AG09309 (cell line): ENCODE measurements at places on chromosomes 5 and 9.

GRCh38 chr9:87677776-87678587, 47.9 kb upstream of the CTSL start:
- DNase-seq, result no peak

GRCh38 chr5:107329850-107330249, 340.9 kb downstream of the EFNA5 start:
- DNase-seq, result no peak

DNA sequence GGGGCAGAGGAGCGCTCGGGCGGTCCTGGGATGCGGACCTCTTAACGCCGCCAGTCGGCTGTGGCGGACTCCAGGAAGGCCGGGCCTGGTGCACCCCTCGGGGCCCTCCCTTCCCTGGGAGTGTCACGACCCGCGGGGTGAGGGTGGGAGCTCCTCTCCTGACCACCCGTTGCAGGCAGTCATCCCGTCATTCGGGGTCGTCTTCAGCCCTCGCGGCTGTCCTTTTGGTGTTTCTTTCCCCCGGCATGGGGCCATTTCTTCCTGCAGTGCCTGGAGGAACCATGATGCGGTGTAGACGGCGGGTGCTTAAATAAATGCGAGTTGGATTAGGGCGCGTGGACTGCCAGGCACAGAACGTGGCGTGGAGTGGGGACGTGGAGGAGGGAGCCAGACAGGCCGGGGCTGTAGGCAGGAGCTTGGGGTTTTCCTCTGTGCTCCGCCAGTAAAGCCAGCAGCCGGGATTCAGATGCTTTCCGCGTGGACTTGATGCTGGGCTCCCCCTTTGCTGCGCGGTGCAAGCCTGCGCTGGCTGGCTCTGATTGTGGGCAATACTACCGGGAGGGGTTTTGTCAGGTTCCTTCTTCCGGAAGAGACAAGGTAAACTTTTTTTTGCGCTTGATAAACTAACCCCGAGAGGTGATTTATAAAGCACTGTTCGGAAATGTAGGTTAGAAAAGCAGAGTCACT, 868 bp downstream of the KDM4C start:
- DNase-seq, result no peak

DNA sequence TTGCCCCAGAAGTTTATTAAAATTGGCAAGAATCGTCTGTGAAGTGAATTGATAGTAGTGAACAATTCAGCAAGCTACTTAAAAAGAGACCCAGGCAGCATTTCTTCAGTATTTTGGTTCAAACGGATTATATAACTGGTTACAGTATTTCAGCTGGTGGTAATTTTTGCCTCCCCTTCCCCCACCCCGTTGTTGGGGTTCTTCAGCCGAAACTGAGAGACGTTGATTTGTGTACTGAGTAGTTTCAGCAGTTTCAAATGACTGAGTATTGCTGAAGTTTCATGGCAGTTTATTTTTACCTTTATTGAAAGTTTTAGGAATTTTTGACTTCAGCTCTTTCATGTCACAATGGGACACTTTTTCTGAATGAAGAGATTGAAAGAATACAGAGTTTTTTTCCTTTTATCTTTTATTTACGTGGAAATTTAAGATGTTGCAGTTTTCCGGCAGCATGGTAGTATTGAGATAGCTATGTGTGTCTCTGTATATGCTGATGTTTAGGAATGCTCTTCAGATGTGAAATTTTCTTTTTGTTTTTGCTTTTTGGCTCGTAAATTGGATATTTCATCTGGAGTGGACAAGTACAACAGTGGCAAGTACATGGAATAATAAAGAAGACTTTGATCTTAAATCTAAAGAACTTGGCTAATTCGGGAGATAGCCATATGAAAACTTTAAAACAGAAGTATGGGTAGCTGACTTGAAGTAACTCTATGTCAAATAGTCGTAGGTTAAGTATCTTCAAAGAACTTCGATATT, 1.9 kb downstream of the GPBP1 start:
- no peak for DNase-seq

DNA sequence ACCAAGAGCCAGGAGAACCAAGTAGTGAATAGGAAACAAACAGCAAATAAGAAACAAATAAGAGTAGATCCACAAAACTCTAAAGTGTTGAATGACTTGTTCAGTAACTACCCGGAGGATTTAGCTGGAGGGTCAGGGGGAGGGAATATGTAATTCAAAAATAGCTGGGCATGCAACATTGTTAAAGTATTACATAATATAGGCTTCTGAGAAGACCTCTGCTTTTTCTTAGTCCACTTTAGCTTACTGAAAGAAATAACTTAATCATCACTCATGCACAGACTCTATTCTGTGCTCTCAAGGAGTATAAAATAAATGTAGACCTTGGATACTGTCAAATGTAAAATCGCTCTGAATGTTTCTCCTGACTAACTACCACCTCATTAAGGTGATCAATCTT, 183.2 kb upstream of the POU5F2 start:
- DNase-seq, result no peak

- DNase-seq, result no peak
These were observed 46.8 kb downstream of the INIP start for GRCh38 chr9:112670991-112671625.

DNA sequence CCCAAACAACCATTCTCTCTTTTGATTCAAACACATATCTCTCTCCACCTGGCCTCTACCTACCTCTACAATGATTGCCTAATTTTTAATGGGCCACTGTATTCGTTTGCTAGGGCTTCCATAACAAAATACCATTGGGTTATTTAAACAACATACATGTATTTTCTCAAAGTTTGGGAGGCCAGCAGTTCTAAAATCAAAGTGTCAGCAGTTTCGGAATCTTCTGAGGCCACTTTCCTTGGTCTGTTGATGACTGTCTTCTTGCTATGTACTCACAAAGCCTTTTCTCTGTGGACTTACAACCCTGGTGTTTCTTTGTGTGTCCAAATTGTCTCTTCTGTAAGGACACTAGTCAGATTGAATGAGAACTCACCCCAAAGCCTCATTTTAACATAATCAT, 214.7 kb downstream of the BRINP1 start:
- no peak for DNase-seq

- DNase-seq, result no peak
These were observed 32.6 kb downstream of the IPPK start for GRCh38 chr9:92637326-92637725.

DNA sequence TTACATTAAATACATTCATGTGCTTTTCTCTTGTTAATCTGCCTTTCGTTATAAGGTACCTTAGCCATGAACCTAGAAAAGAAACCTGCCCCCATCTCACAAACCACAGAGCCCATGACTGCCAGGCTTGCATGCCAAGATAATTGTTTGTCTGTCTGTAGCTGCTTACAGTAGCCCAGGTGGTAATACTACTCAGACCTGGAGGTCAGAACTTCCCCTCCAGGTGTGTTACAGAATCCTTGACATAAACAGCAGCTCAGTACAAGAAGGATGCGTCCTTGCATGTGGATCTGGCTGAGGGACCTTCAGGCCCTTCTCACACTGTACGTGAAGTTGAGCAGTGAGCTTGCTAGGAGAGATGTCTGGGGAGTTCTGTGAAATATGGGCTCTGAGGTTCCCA, 291.4 kb downstream of the CSNK1G3 start:
- DNase-seq, result no peak

DNA sequence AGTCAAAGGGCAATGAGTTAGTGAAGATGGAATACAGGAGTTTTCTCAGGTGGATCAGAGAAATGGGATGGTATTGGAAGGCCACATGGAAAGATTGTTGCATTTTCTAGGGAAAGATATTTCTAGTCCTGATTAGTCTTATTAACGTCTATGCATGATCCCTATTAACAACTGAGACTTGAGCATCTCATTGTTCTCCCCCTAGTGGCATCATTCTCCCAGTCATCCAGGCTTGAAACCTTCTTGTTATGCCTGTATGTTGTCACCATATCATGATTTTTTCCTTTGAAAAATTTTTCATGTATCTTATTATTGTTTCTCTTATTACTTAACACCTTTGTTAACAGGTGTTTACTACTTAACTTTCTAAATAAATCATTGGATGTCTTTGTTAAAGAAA, 34.4 kb downstream of the KIF2A start:
- no peak for DNase-seq

GRCh38 chr9:30622561-30622960, 1761.9 kb upstream of the ACO1 start:
- no peak for DNase-seq
